ENCODE measurements at places on chromosomes 5 and 9.

GRCh38 chr9:129182122-129182521 is 4.1 kb upstream of the IER5L start:
- DNase-seq: no peak

DNA sequence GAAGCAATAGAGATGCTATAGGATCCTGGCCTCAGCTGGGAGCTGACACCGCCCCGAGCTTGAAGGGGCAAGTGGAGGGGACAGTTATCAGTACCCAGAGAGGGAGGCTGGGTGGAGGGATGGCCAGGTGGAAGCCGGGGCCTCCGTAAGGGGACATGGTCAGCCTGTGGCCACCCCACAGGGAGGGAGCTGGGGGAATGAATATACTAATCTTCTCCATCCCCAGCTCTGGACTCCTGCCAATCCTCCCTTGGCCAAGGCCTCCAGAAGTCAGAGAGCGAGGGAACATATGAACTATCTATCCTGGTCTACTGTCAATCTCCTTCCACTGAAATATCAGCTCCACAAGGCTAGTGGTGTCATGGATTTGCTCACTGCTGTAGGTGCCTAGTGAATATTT is 109.3 kb downstream of the BOD1 start:
- DNase-seq: no peak

GRCh38 chr5:132839426-132840301 is 9.2 kb upstream of the SHROOM1 start:
- peak; percentile 23 for DNase-seq

GRCh38 chr9:105280691-105281090 is 36.2 kb downstream of the SLC44A1 start:
- peak; percentile 75 for DNase-seq

DNA sequence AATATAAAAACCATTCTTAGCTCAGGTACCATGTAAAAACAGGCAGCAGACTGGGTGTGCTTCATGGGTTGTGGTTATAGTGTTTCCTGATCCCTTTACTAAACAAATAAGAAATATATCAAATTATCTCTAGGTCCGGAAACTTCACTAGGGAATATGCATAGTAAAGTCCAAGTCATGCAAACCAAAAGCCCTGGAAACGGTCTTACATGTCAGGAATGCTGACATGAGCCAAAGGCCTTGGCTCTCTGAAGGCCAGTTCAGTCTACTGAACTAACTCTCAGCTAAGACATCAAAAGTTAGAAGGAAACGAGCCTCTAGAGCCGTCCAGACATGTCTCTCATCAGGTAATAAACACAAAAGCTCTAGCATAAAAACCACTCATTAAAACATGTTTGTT is 778.9 kb upstream of the ZNF608 start:
- DNase-seq: no peak

- DNase-seq: no peak
Measured at GRCh38 chr9:91820949-91821880, 128.8 kb downstream of the ROR2 start.

DNA sequence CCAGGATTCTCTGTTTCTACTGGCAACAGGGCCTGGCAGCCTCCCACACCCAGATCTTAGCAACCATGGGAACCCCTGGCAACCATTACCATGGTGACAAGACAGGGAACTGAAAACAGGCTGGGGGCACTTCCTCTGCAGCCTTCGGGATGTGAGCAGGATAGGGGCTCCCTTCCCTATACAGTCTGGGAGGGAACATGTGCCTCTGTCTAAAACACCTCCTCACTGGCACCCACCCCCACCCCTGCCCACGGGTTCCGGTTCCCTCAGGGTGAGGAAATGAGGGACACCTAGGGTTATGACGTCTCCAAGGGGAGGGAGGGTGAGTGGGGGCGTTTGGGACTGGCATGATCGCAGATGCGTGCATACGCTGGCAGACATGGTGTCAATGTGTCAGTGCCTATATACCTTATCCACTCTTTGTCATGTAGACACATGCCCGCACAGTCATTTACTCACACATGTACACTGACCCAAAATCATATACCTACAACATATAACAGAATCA is 3.0 kb upstream of the DNAJB5 start:
- peak; percentile 90 for DNase-seq

DNA sequence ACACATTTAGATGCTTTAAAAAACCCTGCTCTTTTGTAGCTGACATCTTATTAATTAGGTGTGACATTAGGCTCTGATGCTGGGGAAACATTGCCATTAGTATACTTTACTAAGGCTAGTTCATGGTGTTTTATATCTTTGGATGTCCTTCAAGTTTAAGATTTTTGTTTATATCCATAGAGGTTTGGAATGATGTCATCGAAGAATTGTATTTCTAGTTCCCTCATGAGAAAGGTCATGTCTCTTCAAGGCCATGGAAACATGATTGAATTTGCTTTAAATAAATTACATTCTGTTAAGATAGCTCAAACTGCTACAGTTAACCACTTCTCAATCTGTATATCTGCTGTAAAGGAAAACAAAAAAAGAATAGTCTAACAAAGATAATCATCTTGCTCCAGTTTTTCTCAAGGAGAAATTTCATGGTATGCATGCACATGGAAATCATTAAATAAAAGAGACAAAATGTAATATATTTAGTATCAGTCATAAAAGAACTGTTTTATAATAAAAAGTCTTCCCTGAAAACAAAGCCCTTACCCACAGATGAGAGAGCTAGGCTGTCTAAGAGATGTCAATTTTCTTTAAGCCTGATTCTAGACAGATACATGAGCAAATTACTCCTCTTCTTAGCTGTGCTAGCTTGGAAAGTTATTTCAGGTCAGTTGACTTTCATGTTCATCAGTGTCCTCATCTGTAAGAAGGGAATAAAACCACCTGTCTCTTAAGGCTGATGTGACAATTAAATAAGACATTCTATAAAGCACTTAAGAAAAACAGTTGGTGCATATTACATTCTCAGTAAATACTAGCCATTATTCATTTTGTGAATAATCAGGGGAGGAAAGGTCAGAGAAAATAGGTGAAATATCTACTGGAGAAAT is 25.0 kb upstream of the STARD4 start:
- DNase-seq: no peak

DNA sequence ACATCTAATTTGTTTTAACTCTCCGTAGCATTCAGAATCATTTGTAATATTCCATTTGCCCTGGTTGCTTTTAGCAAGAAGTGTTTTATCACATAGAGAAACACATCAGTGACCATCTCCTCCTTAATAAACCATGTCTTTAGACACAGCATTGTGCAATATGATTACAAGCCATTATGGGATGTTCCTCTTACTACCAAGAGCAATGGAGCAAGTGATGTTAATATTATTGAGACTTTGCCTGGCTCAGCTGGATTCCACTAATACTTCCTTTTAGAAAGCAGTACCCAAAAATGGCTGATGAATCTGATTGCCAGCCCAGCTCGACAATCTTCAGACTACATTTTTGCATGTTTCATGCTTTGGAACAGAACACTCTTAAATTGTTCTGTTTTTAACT is 364.2 kb downstream of the OSTF1 start:
- DNase-seq: peak; percentile 6

- no peak for DNase-seq
Measured at GRCh38 chr5:119333421-119333851, 22.4 kb upstream of the TNFAIP8 start.

DNA sequence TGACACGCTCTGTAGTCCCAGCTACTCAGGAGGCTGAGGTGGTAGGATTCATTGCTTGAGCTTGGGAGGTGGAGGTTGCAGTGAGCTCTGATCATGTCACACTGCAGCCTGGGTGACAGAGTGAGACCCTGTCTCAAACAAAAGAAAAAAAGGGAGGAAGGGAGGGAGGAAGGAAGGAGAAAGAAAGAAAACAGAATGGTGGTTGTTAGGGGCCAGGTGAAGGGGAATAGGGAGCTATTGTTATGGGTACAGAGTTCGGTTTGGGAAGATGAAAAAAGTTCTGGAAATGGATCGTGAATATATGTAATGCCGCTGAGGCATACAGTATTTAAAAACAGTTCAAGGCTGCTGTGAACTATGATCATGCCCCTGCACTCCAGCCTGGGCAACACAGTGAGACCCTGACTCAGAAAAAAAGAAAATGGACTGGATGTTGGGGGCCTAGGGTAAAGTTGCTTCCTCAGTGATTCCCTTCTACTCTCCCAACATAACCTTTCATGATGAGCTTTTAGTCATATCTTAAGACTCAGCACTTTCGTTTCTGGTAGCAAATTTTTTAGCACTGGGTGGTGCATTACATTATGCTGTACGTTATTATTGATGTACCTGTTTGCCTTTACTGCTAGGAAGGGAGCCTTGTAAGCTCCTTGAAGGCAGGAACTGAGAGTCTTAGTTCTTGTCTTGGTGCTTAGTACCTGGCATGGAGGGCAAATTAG is 4.0 kb downstream of the CTNNA1 start:
- no peak for DNase-seq

DNA sequence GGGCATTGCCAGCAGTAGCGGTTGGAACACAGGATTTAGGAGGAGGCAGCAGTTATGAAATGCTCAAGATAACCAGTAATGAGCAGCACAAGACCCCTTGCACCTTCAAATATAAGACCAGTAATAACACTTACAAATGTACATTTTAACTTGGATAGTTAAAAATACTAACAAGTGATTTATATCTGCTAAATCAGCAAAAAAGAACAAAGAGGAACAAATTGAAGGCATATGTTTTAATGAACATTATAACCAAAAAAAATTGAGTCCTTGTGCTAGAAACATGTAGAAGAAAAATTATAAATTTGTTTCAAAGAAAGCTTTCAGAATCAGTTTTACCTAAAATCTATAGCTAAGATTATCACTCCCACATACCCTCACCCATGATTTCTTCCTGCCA is 52.0 kb downstream of the ALDH7A1 start:
- DNase-seq: no peak

DNA sequence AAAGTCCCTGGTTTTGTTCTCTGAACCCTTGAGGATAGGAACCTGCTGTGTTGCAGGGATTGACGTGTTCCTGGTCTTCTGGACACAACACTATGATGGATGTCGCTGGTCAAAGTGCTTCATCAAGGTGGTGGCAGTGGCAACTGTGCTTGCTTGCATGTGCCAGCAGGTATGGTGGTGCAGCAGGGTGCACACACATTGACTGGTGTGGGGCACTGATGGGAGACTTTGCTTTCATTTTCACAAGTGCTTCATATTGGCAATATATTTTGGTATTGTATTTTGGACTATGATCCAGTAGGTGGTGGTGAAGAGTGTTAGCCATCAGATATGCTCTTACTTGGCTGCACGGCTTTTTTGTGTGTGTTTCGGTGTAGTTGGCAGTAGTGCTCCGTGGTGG is 479.8 kb upstream of the CTNND2 start:
- no peak for DNase-seq

GRCh38 chr9:85630676-85631075 is 111.1 kb downstream of the AGTPBP1 start:
- no peak for DNase-seq

GRCh38 chr5:144831650-144832049 is 661.0 kb downstream of the KCTD16 start:
- no peak for DNase-seq

DNA sequence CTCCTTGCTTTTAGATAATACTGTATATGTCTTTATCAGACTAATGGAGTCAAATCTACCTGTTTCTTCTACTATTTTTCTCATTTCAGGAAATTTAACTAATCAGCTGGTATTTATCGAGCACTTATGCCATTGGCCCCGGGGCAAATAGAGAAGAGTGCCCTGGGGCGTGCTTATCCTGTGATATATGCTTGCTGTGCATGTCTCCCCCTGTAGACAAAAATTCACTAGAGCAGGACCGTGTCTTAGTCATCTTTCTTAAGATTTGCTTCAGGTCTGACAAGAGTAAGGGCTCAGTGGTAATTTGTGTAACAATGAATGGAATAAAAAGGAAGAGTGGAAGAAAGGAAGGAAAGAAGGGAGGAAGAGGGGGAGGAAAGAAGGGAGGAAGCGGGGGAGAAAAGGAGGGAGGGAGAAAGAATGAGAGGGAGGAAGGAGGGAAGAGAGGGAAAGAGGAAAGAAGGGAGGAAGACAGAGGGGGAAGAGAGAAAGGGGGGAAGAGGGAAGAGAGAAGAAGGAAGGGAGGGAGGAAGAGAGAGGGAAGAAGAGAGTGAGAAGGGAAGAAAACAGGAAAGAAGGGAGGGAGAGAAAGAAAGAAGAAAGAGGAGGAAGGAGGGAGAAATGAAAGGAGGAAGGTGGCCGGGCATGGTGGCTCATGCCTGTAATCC is 295.7 kb upstream of the PANK3 start:
- no peak for DNase-seq

GRCh38 chr9:107447834-107448233 is 41.7 kb downstream of the KLF4 start:
- DNase-seq: no peak

DNA sequence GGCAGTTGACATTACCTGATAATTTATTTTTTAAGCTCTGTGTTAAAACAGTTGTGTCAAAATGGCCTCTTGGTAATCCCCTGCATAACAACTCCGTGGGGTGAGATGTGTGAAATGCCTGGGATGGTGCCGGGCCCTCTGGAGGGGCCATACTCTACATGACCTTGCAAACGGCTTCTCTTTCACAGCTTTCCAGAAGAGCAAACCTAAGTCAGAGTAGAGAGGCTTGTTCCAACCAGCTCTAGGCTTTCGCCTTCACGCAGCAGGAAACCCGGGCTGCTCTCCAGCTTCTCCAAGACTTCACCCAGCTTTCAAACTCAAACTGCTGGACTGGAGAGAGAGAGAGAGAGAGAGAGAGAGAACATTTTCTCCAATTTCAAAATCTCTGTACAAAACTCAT is 120.1 kb downstream of the SNX18 start:
- no peak for DNase-seq

All from suppressor macrophage treated with lipopolysaccharide for 4 hours (primary cell).